ENCODE measurements at places on chromosomes 3 and 15. TPM values are rescaled to one million over a fixed set of nuclear protein-coding genes. Genes with fewer than 3 reads are reported as not detected.
A peak's percentile ranks its signal among the peaks of the same experiment; 100 is the strongest.

Gene FSIP1
- 0.96 TPM for total RNA-seq

Gene AADACL2
- total RNA-seq = not detected

Gene EIF2A
- 83.8 TPM for total RNA-seq

Gene TGM4
- total RNA-seq = not detected

Gene CHL1
- total RNA-seq = 16.0 TPM

Gene INSYN1
- 6.2 TPM for total RNA-seq

Gene ZIC4
- total RNA-seq = not detected

GRCh38 chr3:60053526-60054265, 1003.9 kb upstream of the CFAP20DC start:
- DNase-seq = no peak
- no peak overlapping the region for H3K4me3 ChIP-seq
- H3K36me3 ChIP-seq = no peaks in the 10 kb centered on the region
- H3K4me1 ChIP-seq = no peaks in the 10 kb centered on the region

DNA sequence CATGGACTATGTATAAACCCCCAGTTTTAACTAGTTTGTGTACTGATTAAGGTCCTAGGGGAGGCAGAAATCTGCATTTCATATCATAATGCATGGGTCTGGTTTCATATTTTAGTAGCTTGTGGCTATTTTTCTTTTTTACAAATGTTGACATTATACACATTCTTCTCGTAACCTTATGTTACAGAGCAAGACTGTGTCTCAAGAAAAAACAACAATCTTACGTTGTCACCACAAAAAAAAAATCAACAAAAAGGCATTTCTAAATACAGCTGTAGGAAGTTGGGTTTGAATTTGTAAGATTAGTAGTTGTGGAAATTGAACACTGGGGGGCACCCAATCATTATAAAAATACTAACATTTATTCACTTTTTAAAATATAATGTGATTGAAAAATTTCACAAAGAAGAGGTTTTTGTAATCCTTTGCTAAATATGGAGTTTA, 17.9 kb downstream of the SERP1 start:
- H3K4me1 ChIP-seq = no peaks in the 10 kb centered on the region
- no peaks in the 10 kb centered on the region for H3K27me3 ChIP-seq
- H3K4me3 ChIP-seq = no peak overlapping the region
- DNase-seq = no peak
- H3K36me3 ChIP-seq = no peaks in the 10 kb centered on the region

GRCh38 chr3:78337801-78338211, 1297.9 kb downstream of the ROBO2 start:
- H3K27ac ChIP-seq = no peak overlapping the region
- H3K4me3 ChIP-seq = no peak overlapping the region
- no peak for DNase-seq
- no peaks in the 10 kb centered on the region for H3K4me1 ChIP-seq
- H3K36me3 ChIP-seq = no peaks in the 10 kb centered on the region

- peak overlapping the region; percentile 92 for H3K27ac ChIP-seq
- DNase-seq = peak; percentile 52
- H3K36me3 ChIP-seq = peaks cover 14% of the 10 kb centered on the region
- no peaks in the 10 kb centered on the region for H3K27me3 ChIP-seq
- no peak overlapping the region for H3K4me3 ChIP-seq
These were observed 32.5 kb downstream of the KLF13 start for GRCh38 chr15:31358957-31359701.

- no peaks in the 10 kb centered on the region for H3K27me3 ChIP-seq
- no peak for DNase-seq
- peaks cover 4% of the 10 kb centered on the region for H3K4me1 ChIP-seq
These were observed 20.3 kb upstream of the BSN start for GRCh38 chr3:49533786-49534519.

GRCh38 chr3:39108200-39108710, 775 bp downstream of the TTC21A start:
- H3K36me3 ChIP-seq = no peaks in the 10 kb centered on the region
- H3K27ac ChIP-seq = peak overlapping the region; percentile 98
- peaks cover 28% of the 10 kb centered on the region for H3K4me1 ChIP-seq
- DNase-seq = no peak
- H3K27me3 ChIP-seq = no peaks in the 10 kb centered on the region
- H3K4me3 ChIP-seq = peak overlapping the region; percentile 80

DNA sequence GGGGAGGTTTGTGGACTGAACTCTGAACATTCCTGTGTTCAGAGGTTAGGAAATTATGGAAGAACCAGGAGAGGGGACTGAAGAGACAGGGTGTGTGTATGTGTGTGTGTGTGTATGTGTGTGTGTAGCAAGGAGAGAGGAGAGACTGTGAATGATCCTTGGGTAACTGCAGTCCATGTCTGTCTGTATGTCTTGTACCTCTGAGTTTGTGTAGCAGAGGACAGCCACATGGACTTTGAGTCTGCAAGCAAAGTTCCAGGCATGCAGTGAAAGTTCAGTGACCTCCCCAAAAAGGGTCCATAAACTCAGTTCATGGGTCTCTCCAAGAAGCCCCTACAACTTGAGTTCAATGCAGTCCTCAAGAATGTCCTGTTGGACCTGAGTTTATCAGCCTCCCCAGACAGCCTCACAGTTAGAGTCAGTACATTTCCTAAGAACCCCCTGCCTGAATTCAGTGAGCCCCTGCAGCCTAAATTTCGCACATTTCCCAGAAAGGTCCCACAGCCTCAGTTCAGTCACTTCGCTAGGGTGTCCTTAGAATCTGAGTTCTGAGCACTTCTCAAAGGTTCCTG, 28.3 kb upstream of the HERC1 start:
- no peaks in the 10 kb centered on the region for H3K4me1 ChIP-seq
- H3K36me3 ChIP-seq = no peaks in the 10 kb centered on the region
- DNase-seq = no peak
- H3K4me3 ChIP-seq = no peak overlapping the region
- H3K27me3 ChIP-seq = no peaks in the 10 kb centered on the region

- DNase-seq = no peak
- H3K36me3 ChIP-seq = no peaks in the 10 kb centered on the region
- H3K27ac ChIP-seq = no peak overlapping the region
- no peak overlapping the region for H3K4me3 ChIP-seq
These were observed 17.9 kb upstream of the ACAD9 start for GRCh38 chr3:128861491-128861890.

- H3K27me3 ChIP-seq = no peaks in the 10 kb centered on the region
- DNase-seq = no peak
- no peak overlapping the region for H3K4me3 ChIP-seq
- H3K4me1 ChIP-seq = no peaks in the 10 kb centered on the region
These were observed 6.2 kb upstream of the NIPA1 start for GRCh38 chr15:22780267-22780666.

- H3K4me1 ChIP-seq = peaks cover 5% of the 10 kb centered on the region
- H3K36me3 ChIP-seq = no peaks in the 10 kb centered on the region
- no peaks in the 10 kb centered on the region for H3K27me3 ChIP-seq
- peak overlapping the region; percentile 44 for H3K27ac ChIP-seq
These were observed 1013.3 kb downstream of the TUSC7 start for GRCh38 chr3:117722856-117723255.

DNA sequence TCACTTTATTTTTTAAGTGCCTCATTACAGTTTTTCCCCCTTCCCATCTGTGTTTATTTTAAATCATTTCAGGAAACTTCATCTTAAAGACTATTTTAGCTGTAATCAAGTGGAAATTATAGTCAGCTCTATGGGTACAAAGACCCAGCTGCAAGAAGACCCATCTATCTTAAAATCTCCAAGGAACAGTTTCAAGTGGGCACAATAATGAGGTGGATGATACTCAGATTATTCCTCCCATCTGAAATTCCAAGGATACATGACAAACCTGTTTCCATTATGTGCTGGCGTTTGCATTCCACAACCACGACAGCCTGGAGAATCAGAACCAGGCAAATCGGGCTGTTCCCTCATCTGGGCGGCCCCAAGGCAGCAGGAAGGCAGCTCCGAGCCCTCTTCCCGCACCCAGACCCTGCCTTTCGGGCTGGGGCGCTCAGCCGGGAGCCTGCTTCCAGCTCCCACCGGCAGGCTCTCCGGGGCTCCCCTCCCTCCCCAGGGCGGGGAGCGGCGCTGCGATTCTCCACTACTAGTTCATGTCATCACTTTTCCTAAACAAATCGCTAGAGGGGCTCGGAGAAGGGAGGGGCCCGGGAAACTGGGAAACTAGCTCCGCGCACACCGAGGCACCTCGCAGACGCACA, at the start of gene MGLL:
Gene MGLL (minus strand): TSS at position 475 of the 641 bp plus-strand sequence. CDS start 197 bp downstream, at position 278.
- H3K4me3 ChIP-seq = peak within 1 kb of the TSS; percentile 87
- no peaks in the 10 kb centered on the region for H3K27me3 ChIP-seq
- peak within 1 kb of the TSS; percentile 87 for H3K27ac ChIP-seq
- peak; percentile 78 for DNase-seq
- H3K4me1 ChIP-seq = peaks cover 40% of the 10 kb centered on the region

- DNase-seq = no peak
- peak overlapping the region; percentile 89 for H3K27ac ChIP-seq
- H3K36me3 ChIP-seq = no peaks in the 10 kb centered on the region
- H3K27me3 ChIP-seq = no peaks in the 10 kb centered on the region
- H3K4me1 ChIP-seq = peaks cover 15% of the 10 kb centered on the region
These were observed 1.2 kb downstream of the YEATS2 start for GRCh38 chr3:183698756-183699155.

- DNase-seq = no peak
- H3K4me1 ChIP-seq = no peaks in the 10 kb centered on the region
- H3K27ac ChIP-seq = no peak overlapping the region
- no peaks in the 10 kb centered on the region for H3K36me3 ChIP-seq
- no peaks in the 10 kb centered on the region for H3K27me3 ChIP-seq
These were observed 28.9 kb downstream of the ROBO2 start for GRCh38 chr3:77068808-77069207.

DNA sequence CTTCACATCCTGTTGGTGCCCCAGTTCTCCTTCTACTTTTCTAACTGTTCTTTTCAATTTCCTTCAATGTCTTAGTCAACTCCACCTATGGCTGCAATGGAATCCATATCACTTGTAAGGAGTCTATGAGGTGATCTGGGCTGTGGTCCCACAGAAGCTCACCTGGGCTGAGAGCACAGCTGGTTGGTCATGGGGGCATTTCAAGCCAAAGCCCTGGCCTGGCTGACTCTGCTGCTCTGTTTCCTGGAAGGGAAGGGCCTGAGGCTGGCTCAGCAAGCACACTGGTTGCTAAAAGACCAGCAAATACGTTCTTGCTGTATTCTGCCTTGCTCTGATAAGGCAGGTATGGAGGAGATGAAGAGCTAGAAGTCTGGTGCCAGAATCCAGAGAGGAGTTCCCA, 29.0 kb downstream of the AMOTL2 start:
- no peak overlapping the region for H3K4me3 ChIP-seq
- H3K27me3 ChIP-seq = no peaks in the 10 kb centered on the region
- no peak for DNase-seq
- H3K4me1 ChIP-seq = peaks cover 9% of the 10 kb centered on the region
- no peak overlapping the region for H3K27ac ChIP-seq

Measured in upper lobe of right lung (tissue), 1 donor.